Stimulated activated CD4-positive, alpha-beta T cell treated with anti-CD3 and anti-CD28 coated beads, Interleukin-12 subunit alpha, Interleukin-12 subunit beta, amount 100 ng/mL, for 4 hours (primary cell): ENCODE measurements at places on chromosomes 13 and 19.

- DNase-seq: no peak
Measured at GRCh38 chr19:45577111-45577905, 7.3 kb downstream of the OPA3 start.

DNA sequence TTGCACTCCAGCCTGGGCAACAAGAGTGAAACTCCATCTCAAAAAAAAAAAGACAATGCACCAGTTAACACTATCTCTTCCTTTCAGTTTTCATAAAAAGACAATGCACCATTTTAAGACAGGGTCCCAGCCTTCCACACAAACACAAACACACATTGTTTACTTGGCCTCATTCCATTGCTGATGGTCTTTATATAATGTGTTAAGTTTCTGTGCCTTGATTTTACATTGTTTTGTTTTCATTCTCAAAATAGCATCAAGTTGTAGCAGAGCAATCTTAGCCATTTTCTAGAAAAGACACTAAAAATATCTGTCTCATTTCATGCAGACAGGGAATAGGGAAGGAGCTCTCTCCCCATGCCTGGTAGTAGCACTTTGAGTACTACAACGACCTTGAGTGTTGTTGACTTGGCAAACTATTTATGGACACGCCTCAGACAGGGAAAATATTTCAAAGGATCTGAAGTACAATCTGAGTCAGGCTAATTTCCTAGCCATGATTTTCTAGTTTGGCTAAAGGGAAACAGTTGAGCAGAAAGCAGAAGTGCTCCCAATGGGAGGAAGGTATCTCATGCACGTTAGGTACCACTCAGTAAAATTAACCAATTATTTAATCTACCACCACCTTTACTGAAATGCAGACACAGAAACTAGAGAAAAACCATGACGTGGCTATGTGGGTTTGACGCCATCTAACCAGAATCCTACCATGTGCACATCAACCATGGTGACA is 120.6 kb downstream of the ABCC4 start:
- DNase-seq: no peak

DNA sequence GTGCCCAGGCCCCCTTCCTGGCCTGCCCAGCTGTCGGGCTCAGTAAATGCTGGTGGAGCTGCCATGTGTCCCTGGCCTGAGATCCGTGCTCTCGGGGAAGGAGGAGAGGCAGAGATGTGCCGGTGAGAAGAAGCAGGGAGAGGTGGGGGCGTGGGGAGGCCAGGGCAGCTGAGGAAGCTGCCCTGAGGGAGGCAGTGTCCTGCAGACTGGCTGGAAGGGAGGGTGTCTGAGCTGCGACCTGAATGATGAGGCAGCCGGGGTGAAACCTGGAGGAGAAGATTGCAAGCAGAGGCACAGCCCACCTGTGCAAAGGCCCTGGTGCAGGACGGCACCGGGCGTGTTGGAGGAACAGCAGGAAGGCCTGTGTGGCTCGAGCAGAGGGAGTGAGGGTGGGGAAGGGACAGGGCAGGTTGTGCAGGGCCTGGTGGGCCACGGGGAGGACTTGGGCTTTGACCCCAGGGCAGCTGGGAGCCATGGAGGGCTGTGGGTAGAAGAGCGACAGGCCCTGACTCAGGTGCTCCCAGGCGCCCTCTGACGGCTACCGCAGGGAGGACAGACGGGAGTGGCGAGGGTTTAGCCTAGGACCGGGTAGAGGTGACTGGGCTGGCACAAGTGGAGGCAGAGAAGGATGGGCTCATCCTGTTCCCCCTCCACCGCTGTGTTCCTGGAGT is 14.0 kb upstream of the CELF5 start:
- peak; percentile 76 for DNase-seq

DNA sequence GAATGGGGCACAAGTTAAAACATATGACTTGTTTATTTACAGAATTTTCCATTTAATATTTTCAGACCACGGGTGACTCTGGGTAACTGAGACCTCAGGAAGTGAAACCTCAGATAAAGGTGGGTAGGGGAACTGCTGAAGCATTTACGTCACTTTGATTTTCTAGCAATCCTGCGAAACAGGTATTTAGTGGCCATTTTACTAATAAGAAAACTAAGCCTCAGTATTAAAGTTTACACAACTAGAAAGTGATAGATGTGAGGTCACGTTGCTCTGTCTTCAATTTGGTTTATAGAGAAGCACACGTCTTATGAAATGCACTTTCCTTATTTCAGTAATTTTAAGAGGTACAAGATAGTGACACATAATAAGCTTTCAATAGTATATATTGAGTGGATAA is 402.8 kb downstream of the FGF9 start:
- no peak for DNase-seq

GRCh38 chr19:41426116-41426841 is 895 bp downstream of the B3GNT8 start:
- no peak for DNase-seq

GRCh38 chr13:42380420-42381164 is 108.6 kb downstream of the AKAP11 start:
- DNase-seq: no peak

GRCh38 chr13:111847964-111848363 is 219.0 kb upstream of the SOX1 start:
- DNase-seq: no peak

DNA sequence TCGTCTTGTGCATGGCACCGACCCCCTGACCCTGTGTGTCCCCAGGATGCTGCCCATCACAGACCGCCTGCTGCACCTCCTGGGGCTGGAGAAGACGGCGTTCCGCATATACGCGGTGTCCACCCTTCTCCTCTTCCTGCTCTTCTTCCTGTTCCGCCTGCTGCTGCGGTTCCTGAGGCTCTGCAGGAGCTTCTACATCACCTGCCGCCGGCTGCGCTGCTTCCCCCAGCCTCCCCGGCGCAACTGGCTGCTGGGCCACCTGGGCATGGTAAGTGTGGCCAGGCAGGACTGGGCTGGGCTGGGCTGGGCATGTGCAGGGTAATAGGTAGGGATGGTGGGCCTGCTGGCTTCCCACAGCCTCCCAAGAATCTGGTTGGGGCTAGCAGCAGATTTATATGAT is 17.0 kb downstream of the CYP4F22 start:
- no peak for DNase-seq

DNA sequence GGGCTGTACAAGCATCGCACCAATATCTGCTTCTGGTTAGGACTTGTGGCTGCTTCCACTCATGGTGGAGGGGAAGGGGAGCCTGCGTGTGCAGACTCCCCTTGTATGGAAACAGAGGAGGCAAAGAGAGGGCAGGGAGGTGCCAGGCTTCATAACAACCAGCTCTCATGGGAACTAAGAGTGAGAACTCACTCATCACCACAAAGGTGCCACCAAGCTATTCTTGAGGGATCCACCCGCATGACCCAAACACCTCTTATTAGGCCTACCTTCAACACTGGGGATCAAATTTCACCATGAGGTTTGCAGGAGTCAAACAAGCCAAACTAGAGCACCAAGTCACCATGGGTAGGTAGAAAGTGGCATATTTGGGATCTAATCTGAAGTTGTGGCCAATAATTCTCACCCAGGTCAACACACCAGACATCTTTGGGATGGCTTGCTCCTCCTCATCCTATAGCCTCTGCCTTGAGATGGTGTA is 46.4 kb downstream of the RUBCNL start:
- no peak for DNase-seq

DNA sequence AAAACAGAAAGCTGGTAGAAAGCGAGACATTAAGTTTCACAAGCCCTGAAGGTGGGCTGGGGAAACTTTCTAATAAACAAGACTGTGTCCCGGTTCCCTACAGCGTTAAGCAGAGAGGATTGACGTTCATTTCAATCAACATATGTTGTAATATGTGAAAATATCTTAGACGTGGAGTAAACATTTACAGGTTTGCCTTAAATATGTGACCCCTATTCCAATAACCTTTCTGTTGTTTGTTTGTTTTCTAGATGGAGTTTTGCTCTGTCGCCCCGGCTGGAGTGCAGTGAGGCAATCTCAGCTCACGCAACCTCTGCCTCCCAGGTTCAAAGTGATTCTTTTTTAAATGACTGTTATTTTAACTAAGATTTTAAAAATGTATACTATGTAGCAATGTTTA is 526.2 kb downstream of the SUCLA2 start:
- DNase-seq: no peak

GRCh38 chr13:46739447-46740098 is 57.4 kb downstream of the ESD start:
- DNase-seq: no peak

- no peak for DNase-seq
Measured at GRCh38 chr13:99275093-99275469, 16.9 kb upstream of the GPR18 start.

- no peak for DNase-seq
Measured at GRCh38 chr13:75760131-75761021, 124.2 kb downstream of the LMO7 start.

DNA sequence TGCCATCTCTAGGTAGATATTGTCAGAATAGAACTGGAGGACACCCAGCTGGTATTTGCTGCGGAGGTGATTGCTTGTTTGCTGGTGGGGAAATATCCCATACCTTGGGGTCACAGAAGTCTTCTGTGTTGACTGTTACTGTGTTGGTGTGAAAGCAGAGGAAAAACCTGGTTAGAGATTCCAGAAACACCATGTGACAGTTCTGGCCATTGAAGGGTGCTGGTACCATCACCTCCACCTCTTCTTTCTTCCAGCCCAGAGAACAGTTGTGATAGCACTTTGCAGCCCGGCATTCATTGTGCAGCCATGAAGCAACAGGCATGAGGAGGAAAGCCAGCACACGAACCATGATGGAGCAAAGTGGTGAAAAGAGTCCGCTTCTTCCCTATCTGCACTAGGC is 4.9 kb upstream of the LHFPL6 start:
- DNase-seq: no peak

- no peak for DNase-seq
Measured at GRCh38 chr19:42436006-42436405, 6.7 kb downstream of the CXCL17 start.

DNA sequence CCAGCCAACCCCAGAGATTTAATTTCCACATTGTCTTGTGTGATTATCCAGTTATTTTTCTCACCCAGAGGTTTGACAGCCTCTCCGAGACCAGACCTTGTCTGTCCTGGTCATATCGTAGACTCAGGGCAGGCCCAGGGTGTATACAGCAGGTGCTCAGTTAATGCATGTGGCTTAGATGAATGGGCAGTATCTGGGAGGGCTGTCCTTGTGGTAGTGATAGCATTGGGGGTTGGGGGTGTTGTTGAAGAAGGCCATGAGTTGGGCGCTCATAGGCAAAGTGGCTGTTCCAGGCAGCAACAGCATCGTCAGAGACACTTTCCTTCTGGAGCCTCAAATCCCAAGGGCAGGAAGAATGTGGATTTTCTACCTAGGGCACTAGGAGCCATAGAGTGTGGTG is 16.9 kb downstream of the MAST3 start:
- DNase-seq: no peak

DNA sequence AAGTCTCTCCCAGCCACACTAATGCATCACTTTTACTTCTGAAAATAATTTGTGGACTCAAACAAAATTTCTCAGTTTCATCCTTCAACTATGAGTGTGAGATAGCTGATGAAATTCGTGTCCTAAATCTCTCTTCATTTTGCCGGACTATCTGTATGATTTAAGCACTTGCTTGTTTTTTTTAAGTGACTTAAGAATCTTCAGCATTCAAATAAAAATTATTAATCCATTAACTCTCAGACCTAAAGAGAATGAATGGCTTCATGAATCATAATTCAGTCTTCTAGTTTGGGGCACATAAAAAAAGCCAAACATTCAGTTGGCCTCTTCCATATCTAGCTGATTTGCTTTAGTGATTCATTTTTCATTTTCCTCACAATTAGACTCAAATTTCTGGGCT is 579.5 kb downstream of the DCT start:
- no peak for DNase-seq

DNA sequence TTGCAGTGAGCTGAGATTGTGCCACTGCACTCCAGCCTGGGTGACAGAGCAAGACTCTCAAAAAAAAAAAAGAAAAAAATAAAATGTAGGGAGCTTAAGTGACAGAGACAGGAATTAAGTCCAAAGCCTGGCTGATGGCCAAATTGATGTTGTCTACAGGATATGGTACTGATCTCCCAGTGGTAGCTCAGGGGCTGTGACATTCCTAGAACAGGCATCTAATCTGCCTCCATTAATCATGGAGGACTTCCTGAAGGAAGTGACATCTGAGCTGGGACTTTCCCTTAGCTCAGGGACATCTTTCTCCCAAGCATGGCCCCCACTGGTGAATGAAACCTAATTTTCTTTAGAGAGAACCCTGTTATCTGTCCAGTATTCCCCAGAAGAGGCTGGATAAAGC is 11.4 kb upstream of the EDDM13 start:
- DNase-seq: no peak

GRCh38 chr13:45456196-45456972 is 8.4 kb upstream of the COG3 start:
- no peak for DNase-seq

GRCh38 chr19:48741129-48741999 is 954 bp upstream of the RASIP1 start:
- DNase-seq: peak; percentile 28

- DNase-seq: no peak
Measured at GRCh38 chr19:14843578-14843977, 5.1 kb downstream of the OR7A10 start.

GRCh38 chr19:28148554-28148953 is 1064.4 kb downstream of the UQCRFS1 start:
- no peak for DNase-seq

DNA sequence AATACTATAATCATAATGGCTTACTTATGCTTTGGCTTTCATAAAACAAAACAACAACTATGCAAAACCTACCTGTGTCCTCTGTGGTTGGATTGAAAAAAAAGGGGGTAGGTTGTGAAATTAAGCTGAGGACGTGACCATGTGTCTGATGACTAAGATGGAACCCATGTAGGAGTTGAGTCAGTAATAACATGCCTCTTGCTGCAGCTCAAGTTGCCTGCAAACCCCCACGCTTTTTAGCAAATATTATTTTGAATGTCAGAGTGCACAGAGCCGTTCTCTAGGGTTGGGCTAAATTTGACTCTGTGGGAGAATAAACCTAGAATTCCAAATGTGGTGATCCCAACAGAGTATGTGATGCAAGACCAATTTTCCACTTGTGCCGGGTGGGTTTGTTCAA is 209.3 kb downstream of the KCNRG start:
- no peak for DNase-seq

- DNase-seq: no peak
Measured at GRCh38 chr19:19964416-19964815, 63.7 kb downstream of the ZNF93 start.

DNA sequence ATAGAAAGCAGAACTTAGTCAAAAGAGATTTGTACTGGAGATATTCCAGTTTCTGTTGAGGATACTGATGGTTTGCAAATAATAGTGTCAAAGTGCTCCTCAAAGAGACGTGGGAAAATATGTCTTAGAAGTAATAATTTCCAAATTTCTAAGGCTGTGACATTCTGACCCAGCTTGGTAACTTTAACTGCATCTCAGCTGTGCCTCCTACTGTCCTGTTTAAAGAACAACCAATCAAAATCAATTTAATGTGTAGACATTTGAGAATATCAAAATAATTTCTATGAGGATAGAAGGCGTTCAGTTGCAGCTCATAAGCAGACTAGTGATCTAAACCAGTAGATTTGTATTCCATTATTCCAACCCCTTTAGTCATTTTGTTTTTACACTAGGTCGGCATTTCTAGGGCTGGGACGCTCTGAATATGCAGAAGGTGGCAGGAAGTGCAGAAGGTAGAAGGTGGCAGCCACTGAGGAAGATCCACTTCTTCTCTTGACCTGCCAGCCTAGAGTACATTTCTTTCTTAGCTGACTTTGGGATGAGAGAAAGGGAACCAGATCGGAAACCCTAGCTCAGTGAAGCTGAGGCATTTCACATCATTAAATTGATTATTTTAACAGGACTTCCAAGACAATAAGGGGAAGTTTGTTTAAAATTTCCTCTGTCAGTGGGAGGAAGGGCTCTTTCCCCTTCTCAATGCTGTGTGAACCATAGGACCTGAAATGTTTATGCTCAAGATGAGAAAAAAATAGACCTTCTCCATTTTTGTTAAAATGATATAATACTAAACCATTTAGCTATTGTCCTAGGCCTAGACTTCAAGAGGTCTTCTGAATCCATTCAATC is 67.5 kb downstream of the COL4A1 start:
- no peak for DNase-seq
